ENCODE measurements at places on chromosomes 7 and 10. TPM values are rescaled to one million over a fixed set of nuclear protein-coding genes. Genes with fewer than 3 reads are reported as not detected.

- DNase-seq, result no peak
Measured at GRCh38 chr7:28619256-28619655, 206.9 kb downstream of the CREB5 start.

DNA sequence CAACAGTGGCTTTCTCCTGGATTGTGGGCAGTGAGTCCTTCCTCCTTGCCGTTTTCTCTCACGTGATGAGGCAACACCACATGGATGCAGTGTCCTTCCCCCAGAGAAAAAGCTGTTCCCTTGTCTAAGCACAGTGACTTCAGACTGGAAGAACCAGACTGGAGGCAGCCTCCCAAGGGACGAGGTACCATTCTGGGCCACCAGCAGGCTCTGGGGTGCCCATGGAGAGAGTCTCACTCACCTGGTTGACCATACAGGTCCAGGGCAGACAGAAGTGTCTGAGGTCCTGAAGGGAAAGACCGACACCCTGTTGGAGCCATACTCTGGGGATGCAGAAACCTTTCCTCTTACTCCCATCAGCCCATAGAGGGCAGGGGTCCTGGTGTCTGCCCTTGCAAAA, 69.2 kb upstream of the DOCK1 start:
- DNase-seq, result no peak

DNA sequence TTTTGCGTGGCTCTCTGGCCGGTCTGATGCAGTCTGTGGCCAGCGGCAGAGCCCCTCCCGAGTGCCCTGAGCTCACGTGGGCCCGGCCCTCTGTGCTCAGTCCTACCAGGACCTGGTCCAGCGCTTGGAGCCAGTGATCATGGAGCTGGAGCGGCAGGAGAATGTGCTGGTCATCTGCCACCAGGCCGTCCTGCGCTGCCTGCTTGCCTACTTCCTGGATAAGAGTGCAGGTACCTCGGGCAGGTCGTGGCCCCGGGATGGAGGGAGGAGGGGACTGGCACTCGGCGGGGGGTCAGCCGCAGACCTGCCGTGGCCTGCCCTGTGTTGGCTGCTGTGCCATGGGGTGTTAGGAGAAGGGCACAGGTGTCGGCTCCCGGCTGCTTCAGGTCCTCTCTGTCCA, 20.0 kb downstream of the PFKFB3 start:
- no peak for DNase-seq

DNA sequence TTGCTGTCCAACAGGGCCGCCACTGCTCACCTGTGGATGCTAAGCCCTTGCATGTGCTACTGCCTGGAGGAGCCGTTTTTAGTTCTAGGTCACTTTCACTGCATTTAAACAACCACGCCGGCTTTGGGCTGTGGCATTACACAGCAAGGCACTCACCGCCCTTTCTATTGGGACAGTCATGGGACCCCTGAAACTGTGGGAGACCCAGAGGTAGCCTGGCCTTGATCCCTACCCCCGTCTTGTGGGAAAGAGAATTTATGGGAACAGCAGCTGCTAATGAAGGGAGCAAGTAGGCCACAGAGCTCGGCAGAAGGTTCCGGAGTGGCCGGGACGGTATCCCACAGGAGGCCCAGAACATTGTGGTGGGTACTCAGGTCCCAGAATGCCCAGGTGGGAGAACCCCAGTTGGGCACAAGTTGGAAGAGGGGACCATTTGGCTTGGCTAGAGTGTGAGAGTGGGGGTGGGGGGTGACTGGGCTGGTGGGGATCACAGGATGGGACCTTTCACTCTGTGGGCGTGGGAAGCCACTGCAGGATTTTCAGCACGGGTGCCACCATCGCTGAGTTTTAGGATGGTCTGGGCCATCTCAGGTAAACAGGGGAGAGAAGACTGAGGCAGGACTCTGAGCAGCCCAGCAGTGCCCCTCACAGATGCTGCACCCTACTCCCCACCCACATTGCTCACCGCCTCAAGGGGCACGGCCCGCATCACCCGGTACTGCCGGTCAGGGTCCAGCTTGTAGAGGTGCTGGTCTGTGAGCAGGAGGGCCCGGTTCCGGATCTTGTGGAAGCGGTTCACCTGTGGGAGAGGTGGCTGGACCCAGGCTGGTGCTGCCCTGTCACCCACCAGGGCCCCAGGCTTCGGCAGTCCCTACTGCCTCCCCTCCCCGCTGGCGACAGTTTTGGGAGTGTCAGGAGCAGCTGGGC, 15.2 kb downstream of the MYO1G start:
- no peak for DNase-seq

DNA sequence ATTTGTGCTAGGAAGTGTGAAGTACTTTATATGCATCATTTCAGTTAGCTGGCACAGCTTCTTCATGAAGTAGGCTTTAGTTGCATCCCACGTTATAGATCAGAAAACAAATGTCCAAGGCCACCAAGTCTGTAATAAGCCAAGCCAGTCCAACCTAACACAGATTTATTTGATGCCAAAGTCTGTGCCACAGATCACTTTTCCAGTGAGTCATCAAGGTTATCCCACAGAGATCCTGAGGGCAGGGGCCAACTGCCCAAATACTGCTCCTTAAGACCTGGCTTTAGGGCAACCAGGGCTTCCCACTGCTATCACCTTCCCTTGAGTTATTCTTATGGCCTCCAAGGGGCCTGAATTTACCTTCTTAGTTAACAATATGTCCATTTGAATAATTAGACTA, 1340.4 kb downstream of the XPNPEP1 start:
- no peak for DNase-seq

- no peak for DNase-seq
Measured at GRCh38 chr7:73850781-73851207, 8.5 kb upstream of the METTL27 start.

DNA sequence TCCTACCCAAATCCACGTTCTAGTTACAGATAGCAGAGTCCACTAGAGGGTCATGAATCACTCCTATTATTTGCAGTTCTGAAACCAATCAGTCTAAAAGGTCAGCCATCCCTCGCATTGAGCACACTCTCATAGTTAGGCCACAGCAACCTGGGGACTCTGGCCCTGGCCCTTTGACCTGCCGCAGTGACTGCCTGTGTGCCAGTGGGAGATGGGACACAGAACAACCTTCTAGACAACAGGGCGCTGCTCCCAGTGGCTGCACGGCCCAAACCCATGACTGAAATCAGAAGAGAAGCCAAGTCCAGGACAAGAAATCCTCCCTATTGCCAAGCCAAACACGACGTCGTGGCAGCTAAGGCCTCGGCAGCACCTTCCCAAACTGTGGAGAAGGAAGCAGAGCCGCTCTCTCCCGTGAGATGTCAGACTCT, 158.5 kb downstream of the HERPUD2 start:
- no peak for DNase-seq

- no peak for DNase-seq
Measured at GRCh38 chr7:76296743-76297740, 5.4 kb upstream of the HSPB1 start.

DNA sequence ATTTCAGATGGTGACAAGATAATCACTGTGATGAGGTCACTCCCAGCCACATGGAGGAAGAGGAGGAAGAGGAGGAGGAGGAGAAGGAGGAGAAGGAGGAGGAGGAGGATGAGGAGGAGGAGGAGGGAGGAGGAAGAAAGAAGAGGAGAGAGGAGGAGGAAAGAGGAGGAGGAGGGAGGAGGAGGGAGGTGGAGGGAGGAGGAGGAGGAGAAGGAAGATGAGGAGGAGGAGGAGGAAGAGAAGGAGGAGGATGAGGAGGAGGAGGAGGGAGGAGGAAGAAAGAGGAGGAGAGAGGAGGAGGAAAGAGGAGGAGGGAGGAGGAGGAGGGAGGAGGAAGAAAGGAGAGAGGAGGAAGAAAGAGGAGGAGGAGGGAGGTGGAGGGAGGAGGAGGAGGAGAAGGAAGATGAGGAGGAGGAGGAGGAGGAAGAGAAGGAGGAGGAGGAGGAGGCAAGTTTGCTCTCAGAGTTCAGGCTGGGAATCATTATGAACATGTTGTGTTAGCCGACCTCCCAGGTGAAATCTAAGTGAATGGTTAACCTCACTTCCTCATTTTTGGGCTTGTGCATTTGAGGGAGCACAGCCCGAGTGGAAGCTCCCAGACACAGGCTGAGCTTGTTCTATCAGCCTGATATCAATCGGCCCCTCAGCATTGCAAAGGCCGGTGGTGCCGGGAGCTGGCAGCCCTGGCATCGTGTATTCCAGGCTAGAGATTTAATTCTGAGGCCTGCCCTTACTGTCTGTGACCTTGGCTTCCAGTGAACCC, 236.2 kb upstream of the PITRM1 start:
- no peak for DNase-seq

GRCh38 chr10:1873661-1874315, 136.5 kb upstream of the ADARB2 start:
- no peak for DNase-seq

DNA sequence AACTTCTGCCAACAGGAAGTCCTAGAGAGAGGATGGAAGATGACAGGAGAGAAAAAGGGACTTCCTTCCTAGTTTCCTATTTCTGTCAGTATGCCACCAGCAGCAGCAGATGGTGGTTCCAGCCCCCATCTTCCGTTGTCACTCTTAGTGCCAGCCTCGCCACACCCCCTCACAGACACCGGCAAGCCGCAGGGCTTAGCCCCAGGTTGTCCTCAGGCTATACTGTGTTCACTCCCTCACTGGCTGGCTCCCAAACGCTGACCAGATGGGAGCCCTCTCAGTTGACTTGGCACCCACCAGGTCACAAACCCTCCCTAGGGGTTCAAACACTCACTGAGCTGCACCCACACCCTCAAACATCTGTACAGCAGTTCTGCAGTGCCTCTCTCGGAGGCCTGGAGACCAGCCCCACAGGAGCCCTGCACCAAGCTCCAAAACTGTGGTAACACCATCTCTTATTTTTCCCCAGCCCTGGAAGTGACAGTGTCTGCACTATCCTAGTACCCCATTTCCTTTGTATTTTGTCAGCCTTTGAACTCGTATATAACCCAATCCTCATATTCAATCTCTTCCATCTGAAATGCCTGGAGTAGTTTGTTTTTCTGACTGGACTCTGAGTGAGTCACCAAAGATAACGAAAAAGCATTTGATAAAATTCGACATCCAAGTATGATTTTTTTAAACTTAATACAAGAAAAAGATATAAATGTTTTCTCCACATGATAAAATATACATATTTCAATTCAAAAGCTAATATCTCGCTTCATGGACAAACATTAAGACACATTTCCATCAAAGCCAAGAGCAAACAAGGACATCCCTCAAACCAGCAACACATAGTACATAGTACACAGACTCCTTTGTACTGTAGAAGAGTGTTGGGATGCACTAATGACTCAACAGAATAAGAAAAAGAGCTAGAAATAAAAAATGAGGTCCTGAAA, 34.5 kb downstream of the SMURF1 start:
- no peak for DNase-seq

DNA sequence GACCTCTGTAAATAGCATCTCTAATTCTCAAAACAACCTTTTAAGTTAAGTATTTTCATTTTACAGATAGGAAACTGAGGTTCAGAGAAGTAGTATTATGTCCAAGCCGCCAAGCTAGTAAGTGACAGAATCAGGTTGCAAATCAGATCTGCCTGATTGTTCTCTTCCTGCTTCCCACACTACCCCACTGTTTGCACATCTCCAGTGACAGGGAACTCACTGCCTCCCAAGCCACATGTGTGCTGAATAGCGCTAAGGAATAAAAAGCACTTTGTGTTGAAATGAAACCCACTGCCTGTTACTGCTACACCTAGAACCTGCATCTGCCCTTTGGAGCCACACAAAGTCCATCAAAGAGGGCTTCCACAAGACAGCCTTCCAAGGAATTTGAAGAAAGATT, 45.1 kb upstream of the WDR11 start:
- DNase-seq, result no peak

GRCh38 chr10:99540657-99541531, 8.2 kb downstream of the NKX2-3 start:
- no peak for DNase-seq

DNA sequence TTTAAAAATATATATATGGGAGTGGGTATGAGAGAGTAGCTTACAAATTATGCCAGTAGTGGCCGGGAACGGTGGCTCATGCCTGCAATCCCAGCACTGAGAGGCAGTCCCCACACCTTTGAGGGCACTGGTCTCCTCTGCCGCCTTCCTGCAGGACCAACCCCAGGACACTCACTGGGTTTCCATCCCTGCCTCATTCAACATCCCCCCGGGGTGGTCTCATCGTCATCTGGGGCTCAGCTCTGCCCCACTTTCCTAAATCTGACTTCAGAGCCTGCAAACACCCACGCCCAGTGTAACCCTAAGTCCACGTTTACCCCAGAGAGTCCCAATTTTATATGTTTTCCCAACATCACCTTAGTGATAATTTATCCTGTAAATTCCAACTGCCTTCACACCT, 96.5 kb downstream of the DIP2C start:
- DNase-seq, result no peak

- no peak for DNase-seq
Measured at GRCh38 chr10:100872034-100872791, 40.5 kb upstream of the SLF2 start.

DNA sequence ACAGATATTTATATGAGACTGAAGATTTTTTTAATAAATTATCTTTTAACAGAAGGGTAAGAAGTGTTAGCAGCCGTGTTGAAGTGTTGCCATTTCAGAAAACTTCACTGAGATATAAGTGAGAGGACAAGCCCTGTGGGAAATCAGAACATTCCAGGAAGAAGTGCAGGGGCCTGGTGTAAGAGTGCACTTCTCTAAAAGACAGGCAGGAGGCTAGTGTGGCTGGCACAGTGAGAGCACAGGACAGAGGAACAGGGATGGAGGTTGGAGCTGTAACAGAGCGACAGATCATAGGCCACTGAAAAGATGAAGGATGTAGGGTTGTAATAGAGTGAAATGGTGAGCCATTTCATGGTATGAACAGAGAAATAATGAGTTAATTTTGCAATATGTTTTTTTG, 608.9 kb downstream of the SORCS1 start:
- DNase-seq, result no peak

DNA sequence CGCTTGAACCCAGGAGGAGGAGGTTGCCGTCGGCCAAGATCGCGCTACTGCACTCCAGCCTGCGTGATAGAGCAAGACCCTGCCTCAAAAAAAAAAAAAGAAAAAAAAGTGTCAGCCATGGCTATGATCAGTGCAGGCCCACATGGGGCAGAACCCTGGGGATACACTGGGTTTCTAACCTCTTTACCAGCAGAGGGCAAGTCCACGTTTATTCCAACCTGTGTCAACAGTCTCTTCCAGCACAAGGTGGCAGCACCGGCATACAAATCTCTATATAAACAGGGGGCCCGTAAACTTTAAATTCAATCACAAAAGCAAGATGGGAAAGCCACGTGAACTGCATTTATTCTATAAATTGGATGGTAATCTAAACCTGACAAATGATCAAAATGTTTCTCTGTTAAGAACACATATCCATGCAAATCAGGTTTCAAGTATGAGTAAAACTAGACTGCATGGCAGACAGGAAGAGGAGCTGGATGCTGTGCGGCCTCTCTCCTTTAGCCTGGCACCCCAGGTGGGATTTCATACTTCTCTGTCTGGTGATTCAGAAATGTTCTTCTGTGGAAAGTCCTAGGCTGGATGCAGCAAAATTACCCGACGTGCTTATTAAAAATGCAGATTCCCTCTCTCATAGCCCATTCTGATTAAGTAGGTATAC, 60.0 kb upstream of the STEAP1B start:
- DNase-seq, result peak; percentile 35

SFRP4 gene
- 81.6 TPM for total RNA-seq

SPAM1 gene
- total RNA-seq, result not detected

WNT2 gene
- total RNA-seq, result not detected

HTR7 gene
- 9.9 TPM for total RNA-seq

SPDYE1 gene
- total RNA-seq, result not detected

GRM3 gene
- total RNA-seq, result not detected

NME8 gene
- total RNA-seq, result not detected

GHITM gene
- total RNA-seq, result 114 TPM

FXYD4 gene
- not detected for total RNA-seq

TMEM130 gene
- total RNA-seq, result 57.0 TPM

MARVELD1 gene
- total RNA-seq, result 85.0 TPM

SORBS1 gene
- total RNA-seq, result 1,659 TPM

SGCE gene
- 106 TPM for total RNA-seq

LRMDA gene
- total RNA-seq, result 36.6 TPM

GIMAP1 gene
- total RNA-seq, result 4.2 TPM

CYP3A4 gene
- total RNA-seq, result not detected
